ENCODE measurements at places on chromosomes 13 and 19.
A peak's percentile ranks its signal among the peaks of the same experiment; 100 is the strongest.

- peak; percentile 55 for ATAC-seq
Observed at GRCh38 chr19:6632002-6632621, 37.8 kb downstream of the TNFSF14 start.

- no peak for ATAC-seq
Observed at GRCh38 chr13:34155931-34156607, 338.1 kb downstream of the RFC3 start.

DNA sequence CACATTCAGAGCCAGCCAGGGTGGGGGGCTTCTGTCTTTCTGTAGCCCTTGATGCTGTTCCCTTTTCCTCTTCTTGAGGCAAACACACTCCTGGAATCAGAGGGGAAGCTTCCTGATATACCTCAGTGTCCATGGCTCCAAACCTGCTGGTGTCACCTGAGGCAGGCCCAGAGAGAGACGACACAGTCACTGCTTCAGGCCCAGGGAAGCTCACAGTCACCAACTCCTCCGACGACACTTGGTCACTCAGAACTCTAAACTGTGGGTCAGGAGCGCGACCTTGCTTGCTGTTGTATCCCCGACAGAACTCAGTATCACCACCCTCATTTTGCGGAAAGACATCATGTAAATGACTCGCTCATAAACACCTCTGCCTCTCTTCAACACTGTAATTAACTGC lies 1.1 kb downstream of the ATP13A1 start:
- no peak for ATAC-seq

DNA sequence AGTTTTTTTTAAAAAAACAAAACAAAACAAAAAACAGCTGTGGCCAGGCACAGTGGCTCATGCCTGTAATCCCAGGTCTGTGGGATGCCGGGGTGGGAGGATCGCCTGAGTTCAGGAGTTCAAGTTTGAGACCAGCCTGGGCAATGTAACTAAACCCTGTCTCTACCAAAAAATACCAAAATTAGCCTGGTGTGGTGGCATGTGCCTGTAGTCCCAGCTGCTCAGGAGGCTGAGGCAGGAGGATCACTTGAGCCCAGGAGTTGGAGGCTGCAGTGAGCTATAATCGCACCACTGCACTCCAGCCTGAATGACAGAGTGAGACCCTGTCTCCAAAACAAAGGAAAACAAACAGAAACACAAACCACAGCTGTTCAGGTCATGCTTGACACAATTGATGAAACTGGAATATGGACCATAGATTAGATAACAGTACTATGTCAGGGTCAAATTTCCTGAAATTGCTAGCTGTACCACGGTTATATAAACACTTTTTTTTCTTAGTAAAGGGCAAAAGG lies 6.9 kb upstream of the ANGPTL4 start:
- ATAC-seq: no peak

DNA sequence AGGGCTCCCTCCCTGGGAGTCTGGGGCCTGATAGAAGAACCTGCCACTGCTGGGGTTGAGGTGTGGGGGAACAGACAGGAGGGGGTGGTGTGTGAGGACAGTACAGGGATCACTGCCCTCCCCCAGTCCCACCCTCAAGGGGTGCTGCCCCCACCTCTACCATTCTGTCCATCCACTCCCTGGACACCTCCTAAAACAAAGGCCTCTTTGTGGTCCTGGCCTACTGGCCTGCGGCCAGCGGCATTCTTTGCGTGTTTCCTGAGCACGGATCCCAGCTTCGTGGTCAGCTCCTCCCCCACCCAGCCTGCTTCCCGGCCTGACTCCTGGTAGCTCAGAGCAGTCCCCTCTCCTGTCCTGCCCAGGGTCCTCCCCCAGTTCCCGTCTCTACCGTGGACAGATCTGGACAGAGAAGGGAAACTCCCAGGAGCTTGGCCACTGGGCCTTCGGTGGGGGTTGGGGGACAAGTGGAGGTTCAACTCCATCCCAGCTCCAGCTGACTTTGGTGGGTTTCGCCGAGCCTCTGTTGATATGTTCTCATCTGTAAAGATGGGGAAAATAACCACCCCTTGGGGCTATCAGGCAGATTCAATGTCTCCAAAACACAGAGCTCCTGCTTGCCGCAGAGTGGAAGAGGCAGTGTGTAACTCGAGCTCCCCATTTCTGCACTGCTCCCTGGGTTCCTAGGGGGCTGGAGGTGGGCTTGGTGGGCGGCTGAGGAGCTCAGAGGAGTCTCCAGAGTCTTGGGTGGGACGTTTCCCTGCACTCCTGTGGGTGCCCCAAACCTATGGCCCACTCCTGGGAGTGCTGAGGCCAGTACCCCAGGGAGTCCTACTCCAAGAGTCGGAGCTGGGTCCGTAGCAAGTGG lies 48.7 kb downstream of the LYL1 start:
- ATAC-seq: no peak

DNA sequence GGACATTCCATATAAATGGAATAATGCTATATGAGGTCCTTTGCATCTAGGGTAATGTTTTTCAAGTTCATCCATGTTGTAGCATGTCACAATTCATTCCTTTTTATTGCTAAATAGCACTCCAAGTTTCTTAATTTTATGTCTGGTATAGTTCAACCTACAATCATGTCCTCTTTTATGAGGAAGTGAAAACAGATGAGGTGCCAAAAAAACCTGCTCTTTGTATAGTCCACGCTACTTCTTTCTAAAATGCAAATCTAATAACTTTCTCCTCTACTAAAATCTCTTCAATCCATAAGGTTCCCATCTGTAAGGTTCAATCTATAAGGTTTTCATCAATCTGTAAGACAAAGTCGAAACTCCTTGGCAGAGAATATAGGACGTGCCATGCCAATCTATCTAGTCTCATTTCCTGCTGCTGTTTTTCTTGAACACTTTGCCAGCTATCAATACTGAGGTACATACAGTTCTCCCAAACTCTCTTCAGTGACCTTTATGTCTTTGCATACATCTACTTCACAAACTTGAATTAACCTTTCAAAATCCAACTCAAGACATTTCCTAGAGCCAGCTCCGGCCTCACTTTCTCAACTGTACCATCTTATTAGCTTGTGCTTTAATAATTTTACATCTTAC lies 33.7 kb downstream of the INTS6 start:
- no peak for ATAC-seq

DNA sequence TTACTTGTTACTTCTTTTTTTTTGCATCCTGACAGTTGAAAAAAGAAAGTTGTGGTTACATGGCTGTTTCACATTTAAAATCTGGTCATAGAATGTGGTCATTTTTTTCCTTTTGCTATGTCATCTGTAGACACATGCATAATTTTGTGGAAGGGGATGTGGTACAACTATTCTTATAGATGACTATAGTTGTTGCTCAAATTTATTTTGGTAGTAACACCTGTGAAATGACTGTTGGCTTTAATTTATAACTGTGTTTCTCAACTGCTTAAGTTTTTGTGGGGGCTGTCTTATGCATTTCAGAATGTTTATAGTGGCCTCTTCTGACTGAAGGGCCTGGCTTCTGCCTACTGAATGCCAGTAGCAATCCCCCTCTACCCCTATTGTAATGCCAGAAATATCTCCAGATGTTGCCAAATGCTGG lies 130.5 kb downstream of the PAN3 start:
- peak; percentile 98 for ATAC-seq

DNA sequence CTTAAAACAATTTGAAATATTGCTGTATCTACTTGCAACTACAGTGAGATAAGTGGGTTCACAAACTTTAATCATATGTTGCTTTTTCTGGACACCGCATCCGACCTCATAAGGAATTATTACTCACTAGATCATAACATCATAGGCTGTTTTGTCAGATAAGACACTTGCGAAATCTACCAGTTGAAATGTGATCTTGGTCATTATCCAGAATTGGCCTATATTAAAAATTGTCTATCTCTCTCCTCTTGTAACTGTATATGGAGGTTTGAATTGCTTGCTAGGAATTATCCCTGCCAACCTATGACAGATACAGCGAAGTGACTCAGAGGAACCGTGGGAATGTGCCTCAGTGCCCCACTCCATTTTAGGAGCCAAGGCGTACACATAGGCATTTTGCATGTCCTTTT lies 117.0 kb upstream of the POSTN start:
- ATAC-seq: no peak

- ATAC-seq: peak; percentile 34
Observed at GRCh38 chr13:113489549-113490495, 689 bp downstream of the DCUN1D2 start.

DNA sequence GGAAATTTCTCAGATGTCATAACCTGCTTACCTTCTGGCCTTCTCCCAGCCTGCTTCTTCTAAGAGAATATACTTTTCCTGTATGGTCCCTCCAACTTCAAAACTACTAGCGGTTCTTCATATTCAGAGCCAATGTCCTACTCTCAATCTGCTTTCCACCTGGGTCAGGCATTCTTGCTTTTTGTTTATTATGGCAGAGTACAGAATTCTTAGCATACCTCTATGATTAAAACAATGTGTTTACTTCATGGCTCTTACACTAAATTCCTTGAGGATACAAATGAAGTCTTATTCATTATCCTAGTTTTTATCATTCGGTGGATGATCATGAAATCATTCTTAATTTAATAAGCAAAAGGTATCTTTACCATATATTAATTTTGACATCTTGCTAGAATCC lies 484.2 kb upstream of the SLITRK1 start:
- ATAC-seq: no peak

DNA sequence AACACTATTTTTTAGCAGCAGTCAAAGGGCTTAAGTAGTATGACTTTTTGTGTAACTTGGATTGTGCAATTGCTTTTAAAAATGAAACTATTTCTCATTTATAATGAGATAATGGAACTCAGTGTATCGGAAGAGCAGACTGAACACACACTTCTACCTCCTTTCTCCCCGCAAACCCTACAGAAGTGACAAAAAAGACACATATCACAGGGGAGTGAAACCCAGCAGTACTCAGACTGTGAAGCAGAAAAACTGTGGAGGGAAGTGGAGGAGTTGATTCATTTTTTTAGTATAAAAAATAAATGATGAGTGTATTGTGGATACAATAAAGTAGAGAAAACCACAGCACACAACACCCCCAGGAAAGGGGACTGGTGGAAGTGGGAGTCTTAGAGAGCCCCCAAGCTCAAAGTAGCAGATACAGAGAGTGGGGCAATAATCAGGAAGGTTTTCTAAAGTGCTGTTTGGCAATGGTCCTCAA lies 9.7 kb downstream of the LPAR6 start:
- peak; percentile 94 for ATAC-seq

- ATAC-seq: no peak
Observed at GRCh38 chr13:98681049-98681448, 71.4 kb downstream of the SLC15A1 start.

- no peak for ATAC-seq
Observed at GRCh38 chr13:68124437-68125086, 894.4 kb upstream of the PCDH9 start.

DNA sequence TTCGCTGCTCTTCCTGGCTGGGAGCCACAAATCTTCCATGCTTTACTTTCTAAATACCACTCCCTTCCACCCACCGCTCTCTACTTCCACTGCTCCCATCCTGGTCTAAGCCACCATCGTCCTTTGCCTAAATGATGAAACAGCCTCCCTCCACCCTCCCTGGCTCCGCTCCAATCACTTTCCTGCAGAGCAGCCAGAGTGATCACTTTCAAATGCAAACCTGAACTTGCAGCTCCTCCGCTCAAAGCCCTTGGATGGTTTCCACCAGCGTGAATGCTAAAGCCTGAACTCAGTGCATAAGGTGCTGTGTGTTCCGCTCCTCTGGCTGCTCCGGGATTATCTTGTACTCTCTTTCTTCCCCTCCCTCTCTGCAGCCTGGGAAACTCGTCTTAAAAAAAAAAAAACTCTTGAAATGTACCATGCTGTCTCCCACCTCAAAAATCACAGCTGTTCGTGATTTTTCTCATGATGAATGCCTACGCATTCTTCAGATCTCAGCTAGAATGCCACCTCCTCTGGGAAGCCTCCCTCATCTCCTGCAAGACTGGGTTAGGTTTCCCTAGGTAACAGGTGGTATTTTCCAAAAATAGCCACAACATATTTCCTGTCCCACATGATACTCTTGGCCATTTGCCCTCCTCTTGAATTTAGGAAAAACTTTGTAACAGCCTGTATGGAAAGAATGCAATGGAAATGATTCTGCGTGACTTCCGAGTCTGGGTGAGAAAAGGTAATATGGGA lies 3.7 kb upstream of the SIN3B start:
- no peak for ATAC-seq

- no peak for ATAC-seq
Observed at GRCh38 chr19:46023311-46023779, 492 bp upstream of the PGLYRP1 start.

GRCh38 chr19:39481229-39481545 lies 549 bp downstream of the TIMM50 start:
- ATAC-seq: no peak

DNA sequence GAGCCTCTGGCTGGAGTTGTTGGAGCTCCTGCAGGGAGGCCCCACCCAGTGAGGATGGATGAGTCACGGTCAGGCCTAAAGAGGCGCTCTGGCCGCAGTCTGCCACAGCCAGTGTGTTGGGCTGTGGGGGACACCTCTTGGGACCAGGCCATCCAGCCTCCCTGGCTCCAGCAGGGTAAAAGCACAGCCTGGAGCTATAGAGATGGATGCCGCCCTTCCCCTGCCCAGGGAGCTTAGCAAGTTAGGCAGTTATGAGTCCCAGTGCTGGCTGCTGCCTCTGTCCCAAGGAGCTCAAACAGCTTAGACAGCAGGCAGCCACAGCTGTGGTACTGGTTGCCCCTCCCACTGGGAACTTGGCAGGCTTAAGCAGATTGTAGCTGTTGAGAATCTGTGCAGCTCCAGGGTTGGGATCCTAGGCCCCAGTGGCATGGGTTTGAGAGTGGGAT lies 100.9 kb downstream of the NDFIP2 start:
- ATAC-seq: no peak

GRCh38 chr19:12495002-12495802 lies 10.6 kb upstream of the ZNF709 start:
- peak; percentile 99 for ATAC-seq

- peak; percentile 45 for ATAC-seq
Observed at GRCh38 chr19:48152551-48152950, 17.6 kb downstream of the LIG1 start.

DNA sequence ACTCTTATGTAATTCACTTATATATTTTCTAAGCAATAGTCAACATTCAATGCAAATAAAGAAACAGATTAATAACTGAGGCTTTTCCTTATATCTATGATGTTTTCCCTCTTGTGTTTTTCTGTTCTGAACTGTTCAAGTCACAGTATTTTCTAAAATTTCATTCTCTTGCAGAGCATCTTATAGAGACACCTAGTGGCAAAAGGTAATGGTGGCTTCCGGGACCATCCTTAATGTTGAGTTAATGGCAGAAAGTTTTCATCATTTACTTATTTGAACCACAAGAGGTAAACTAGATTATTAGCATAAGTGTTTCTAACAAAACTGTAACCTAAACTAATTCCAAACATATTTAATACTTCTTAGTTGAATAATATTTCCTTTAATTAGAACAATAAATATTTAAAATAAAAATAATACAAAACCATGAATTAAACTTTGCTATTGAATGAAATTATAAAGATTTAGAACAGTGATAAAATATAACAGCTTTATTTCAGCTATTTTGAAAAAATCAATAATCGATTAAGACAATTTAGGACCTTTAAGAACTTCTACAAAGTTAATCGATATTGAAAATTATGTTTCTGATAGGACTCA lies 1.7 kb upstream of the SLITRK5 start:
- no peak for ATAC-seq

Measured in activated T-helper 17 cell treated with anti-CD3 and anti-CD28 coated beads, Interleukin-2, amount 50 U/mL, for 72 hours (primary cell).